ENCODE measurements at places on chromosomes 5 and 9.

DNA sequence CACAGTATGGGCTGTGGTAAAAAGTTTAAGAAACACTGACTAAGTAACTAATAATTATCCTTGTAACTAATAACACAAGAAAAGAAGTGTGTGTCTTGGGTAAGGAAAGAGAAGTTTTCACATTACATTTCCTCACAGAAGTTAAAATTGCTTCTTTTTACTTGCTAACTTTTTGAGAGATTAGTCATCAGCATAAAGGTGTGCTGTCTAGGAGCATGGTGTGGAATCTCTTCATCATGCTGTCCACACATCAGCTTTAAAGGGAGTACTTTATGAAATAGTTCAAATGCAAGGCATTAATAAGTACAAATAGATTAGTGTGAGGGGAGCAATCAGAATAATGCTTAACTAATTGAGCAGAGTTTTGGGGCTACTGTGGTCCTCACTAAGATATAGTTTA, 29.8 kb downstream of the WDR36 start:
- DNase-seq, result no peak

- no peak for DNase-seq
These were observed 3.7 kb upstream of the FAM78A start for GRCh38 chr9:131279863-131280570.

- DNase-seq, result no peak
These were observed 3.8 kb downstream of the BARHL1 start for GRCh38 chr9:132585954-132586829.

DNA sequence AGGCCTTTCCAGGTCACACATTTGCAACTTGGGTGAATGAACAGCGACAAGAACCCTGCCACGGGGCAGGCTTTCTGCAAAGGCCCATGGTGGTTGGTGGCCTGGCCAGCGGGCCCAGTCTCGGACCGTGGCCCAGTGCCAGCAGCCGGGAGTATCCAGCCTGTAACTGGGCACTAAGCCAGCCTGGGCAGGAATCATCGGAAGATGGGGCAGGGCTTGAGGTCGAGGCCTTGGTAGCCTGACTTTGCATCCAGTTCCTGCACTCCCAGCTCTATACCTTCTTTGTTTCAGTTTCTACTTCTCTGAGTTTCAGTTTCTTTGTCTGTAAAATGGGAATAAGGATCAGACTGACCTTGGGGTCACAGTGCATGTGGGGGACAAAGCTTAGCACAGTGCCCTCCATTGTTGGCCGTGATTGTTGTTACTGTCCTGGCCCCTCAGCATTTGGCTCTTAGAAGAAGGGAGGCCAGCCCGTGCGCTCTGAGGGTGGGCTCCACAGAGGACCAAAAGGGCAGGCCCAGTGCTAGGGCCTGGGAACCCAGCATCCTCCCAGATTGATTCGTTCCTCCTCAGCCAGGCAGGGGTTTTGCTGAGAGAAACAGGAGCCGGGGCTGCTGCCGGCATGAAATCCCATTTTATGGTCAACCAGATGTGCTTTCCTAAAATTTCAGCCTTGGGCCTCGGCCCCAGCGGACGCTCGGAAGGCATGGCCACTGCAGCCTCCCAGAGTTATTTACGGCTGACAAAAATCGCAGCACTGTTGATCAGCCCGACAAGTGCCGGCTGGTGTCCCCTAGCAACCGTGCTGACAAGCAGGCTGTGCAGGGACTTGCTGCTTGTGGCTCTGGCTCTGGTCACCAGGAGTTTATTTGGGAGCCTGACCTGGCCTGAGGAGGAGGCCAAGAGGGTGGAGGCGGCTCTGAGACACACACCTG, 43.6 kb downstream of the JADE2 start:
- DNase-seq, result no peak

DNA sequence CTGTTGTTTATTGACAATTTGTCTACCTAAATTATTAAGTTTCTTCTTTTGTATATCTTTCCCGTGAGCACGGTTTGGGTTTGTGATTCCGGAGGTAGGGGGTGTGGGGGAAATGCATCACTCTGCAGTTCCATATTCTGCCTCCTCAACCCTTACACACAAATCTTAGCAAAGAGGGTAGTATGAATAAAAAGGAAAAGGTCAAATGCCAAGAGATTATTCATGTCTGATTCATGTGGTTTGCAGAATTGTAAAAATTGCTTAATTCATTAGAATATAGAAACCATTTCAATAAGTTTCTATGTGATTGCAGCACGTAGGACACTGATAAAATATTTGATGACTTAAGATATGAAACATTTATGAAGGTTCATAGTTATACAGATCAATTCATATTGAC, 601.9 kb downstream of the SEMA5A start:
- no peak for DNase-seq

GRCh38 chr5:135194573-135195269, 160.7 kb upstream of the PITX1 start:
- DNase-seq, result no peak

- DNase-seq, result peak; percentile 85
These were observed 10.8 kb downstream of the NACC2 start for GRCh38 chr9:136084063-136084944.

- DNase-seq, result no peak
These were observed 138.9 kb downstream of the NTRK2 start for GRCh38 chr9:84808416-84808815.

DNA sequence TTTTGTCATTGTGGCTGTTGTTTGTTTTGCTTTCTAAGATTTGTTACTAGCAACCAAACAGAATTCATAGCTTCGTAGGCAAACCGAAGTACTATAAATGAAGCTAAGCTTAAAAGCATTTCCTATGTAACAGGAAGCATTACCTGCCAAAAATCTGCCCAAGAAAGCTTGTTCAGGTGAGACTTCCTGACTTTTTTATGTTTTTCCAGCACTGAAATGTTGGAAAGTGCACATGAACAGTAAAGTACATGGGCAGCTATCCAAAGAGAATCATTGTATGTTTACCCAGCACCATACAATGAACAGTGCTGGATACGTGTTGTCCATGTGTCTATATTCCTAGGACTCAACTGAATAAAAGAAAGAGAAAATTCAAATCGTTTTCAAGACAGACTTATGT, 247.1 kb downstream of the NFIB start:
- no peak for DNase-seq

DNA sequence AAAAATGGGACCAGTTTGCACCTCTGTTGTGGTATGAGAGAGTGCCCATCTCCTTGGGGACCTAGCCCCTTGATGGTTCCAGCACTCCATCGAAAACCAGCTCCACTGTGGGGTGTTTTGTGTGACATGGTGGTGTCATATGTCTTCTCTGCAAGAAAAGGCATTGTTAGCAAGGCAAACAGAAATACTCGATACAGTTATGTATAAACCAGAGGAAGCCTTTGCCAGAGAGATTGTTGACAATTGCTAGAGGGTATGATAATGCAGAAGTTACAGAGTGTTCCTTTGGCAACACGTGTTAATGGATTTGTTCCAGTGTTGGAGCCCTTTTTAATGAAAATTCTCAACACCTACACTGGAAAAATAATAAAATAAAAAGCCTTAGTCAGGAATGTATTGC, 270.4 kb upstream of the DMRT1 start:
- no peak for DNase-seq

- DNase-seq, result no peak
These were observed 1174.2 kb upstream of the C9orf72 start for GRCh38 chr9:28747351-28747985.

DNA sequence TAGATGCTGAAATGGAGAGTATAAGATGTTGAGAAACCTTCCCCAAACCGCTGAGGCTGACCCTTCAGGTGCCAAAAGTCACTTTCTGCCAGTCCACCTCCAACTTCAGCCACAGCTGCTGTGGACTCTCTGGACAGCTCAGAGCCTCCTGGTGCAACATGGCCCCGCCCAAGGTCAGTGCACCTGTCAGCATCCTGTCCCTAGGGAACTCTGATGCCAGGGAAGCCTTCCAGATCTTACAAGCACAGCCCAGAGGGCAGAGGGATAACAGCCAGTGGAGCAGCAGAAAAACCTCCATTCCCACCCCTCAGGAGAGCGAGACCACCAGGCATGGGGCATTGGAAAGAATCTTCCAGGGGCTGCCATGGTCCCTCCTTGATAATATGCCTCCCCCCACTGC, 10.5 kb upstream of the PTGES2 start:
- peak; percentile 27 for DNase-seq

GRCh38 chr5:109656829-109657228, 32.9 kb upstream of the MAN2A1 start:
- no peak for DNase-seq

Measured in chondrocyte (in vitro differentiated cells).